Sigmoid colon (tissue), 7 donors: ENCODE measurements at places on chromosomes 1 and 21. TPM values are rescaled to one million over a fixed set of nuclear protein-coding genes. Genes with fewer than 3 reads are reported as not detected.

- peak; percentile 64 for DNase-seq
These were observed 2.7 kb upstream of the NEGR1 start for GRCh38 chr1:72285074-72285425.

DNA sequence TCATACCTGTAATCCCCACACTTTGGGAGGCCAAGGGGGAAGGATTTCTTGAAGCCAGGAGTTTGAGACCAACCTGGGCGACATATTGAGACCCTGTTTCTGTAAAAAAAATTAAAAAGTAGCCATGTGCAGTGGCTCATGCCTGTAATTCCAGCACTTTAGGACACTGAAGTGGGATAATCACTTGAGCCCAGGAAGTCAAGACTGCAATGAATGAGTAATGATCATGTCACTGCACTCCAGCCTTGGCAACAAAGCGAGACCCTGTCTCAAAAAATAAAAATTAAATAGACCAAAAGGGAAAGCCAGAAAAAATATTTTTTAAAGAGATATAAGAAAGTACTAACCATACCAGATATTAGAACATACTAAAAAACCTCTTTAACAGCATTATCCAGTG lies 44.7 kb upstream of the LYPLAL1 start:
- no peak for DNase-seq

DNA sequence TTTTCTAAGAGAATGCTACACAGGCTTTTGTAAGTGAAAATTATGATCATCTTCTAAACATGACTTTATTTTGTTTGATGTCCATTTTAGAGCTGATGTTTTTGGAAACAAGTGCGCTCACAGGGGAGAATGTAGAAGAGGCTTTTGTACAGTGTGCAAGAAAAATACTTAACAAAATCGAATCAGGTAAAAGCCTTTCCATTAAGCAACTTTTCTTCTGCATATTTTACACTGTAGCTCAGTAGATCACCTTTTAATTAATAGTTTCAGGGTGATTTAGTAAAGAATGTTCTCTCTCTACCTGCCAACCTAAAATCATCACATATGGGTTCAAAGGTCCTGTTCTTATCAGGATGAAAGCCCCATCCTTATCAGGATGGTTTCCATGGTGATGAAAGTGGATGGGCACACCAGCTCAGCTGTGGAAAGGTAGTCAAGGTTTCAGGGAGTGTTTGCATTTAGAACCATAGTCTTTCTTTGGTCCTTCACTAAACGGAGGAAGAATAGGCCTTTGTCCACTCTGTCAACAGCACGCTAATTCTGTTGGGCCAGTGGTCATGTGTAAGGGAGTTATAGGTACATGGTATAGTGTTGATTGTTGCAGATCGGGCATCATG lies 28.1 kb downstream of the RAB4A start:
- no peak for DNase-seq

DNA sequence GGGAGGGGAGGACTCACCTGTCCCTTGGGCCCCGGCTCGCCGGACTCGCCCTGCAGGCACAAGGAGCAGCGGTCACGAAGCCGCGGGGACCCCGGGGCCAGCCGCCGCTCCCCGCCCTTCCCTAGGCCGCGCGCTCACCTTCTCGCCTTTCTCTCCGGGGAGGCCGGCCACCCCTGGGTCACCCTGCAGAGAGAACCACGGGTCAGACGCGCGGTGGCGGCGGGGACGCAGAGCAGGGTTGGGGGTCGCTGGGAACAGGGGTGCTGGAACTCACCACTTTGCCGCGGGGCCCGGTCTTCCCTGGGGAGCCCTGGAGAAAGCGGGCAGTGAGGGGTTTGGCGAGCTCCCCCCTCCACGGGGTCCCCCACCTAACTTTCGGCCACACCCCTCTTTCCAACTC lies 13.3 kb downstream of the COL9A2 start:
- no peak for DNase-seq

DNA sequence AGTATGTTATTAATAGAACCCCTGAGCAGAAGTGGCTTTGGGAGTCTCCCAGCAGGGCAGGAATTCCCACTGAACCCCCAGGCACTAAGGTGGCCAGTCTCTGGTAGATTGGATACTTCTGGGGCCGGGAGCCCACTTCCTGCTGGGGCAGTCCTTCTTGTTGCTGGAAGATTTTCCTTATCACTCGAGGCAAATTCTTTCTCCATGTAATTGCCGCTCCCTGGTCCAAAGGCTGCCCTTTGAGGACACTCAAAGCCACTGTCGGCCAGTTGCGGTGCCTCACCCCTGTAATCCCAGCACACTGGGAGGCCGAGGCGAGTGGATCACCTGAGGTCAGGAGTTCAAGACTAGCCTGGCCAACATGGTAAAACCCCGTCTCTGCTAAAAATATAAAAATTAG lies 22.6 kb upstream of the TNFRSF1B start:
- DNase-seq = no peak

DNA sequence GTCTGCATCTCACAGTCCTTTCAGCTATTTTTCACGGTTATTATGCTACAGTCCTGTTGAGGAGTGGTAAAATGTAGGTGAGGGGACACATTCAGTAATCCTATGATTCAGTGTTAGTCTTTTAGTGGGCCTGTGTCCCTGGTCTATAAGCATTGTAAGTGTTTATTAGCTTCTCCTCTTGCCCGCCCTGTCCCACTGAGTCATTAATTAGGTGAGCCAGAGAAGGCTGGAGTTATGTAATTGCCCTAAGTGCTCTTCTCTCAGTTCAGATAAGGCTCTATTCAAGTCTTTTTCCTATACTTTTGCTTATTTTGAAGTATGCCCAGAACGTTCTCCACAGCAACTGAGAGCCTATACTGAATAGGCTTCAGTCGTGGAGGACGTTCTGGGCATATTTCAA lies 76.3 kb upstream of the ZRANB2 start:
- DNase-seq = no peak

GRCh38 chr1:47229031-47229885 lies 2.8 kb downstream of the TAL1 start:
- no peak for DNase-seq

DNA sequence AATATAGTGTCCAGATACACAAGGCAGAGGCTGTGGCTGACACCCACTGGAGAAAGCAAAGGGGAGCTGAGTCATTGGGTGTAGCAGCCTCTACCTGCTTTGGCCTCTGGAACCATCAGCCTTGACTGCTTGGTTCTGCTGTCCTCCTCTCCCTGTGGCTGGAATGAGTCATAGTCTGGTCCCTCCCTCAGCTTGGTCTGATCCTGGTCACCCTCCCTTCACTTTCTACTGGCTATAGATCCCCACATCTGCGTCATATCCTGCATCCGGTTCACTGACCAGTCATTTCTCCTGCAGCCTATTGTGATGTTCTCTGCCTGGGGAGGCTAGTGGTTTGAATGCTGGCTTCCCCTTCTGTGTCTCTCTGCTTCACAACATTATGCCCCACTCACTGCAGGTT lies 372.8 kb upstream of the DAB1 start:
- DNase-seq = no peak

DNA sequence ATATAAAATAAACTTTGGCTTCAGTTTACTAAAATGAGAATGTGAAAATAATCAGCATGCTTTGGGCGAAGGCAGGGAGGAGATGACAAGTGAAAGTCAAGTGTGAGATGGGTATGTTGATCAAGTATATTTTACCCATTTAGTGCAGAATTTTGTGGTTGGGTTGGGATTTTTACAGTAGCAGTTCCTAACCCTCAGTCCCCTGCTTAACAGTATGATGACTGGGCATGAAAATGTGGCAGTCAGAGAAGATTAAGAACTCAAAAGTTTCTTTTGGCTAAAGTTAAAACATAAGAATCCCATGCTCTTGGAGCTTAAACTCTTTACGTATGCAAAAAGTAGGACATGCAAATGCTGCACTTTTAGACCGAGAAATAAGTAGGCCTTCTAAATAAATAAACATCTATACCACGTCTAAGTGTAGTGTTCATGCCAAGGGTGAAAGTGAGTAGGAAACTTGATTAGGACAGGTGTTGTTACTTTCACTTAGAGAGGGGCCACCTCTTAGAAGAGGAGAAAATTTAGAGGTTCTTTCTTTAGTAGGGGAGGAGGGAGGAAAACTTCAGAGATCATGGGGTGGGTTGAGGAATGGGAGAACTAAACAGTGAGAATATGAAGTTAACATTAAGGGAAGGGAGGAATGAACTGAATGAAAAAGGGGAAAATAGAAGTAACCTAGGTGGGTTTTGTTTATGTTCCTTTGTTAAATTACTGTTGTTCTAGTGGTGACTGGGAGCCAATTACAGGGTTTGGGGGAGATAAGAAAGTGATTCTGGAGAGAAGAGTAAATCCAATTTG lies 127.8 kb downstream of the OSBPL9 start:
- DNase-seq = no peak

GRCh38 chr1:218869276-218869675 lies 304.4 kb upstream of the LYPLAL1 start:
- DNase-seq = no peak

GRCh38 chr1:232875536-232875935 lies 70.3 kb downstream of the MAP10 start:
- DNase-seq = no peak

- no peak for DNase-seq
These were observed 123.6 kb downstream of the GABPA start for GRCh38 chr21:25858325-25858724.

GRCh38 chr1:44661781-44662682 lies 12.2 kb downstream of the TMEM53 start:
- no peak for DNase-seq

DNA sequence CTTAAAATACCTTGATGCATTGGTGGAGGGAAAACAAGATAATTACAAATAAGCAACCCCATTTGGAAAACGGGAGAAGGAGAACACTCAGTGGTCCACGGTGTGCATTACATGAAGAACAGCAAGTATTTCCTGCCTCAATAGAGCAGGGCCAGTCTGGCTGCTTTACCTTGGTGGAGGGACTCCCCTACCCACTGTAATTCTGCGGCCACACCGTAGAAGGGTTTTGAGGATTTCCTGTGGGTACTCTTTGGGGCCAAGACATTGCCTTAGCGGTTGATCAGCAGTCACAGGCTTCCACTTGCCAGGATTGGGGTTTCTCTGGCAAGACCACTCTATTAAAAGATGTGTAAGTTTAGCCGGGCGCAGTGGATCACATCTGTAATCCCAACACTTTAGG lies 16.3 kb upstream of the TMEM54 start:
- no peak for DNase-seq

- no peak for DNase-seq
These were observed 2.6 kb downstream of the TNFRSF18 start for GRCh38 chr1:1203561-1204424.

DNA sequence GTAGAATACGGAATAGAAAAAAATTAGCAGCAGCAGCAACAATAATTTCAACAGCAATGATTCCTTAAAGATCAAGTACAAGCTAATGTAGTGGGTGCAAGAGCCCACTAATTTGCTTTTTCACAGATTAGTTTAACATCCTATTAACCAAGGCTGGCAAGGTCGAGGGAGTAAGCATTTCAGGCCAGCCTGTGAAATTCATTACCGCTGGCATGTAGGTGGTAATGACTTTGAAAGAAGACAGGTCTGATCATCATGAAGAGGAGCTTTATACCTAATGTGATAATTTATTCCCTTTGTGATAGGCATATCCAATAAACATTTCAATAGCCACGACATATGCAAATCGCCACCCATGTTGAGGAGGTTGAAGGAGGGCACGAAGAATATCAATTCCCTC lies 11.2 kb upstream of the PRDM15 start:
- no peak for DNase-seq

GRCh38 chr1:172135978-172136610 lies 284.4 kb upstream of the C1orf105 start:
- DNase-seq = no peak

- DNase-seq = peak; percentile 78
These were observed 30.3 kb upstream of the CLIC4 start for GRCh38 chr1:24714859-24715520.

- no peak for DNase-seq
These were observed 114.7 kb downstream of the KCNH1 start for GRCh38 chr1:211019266-211019665.

DNA sequence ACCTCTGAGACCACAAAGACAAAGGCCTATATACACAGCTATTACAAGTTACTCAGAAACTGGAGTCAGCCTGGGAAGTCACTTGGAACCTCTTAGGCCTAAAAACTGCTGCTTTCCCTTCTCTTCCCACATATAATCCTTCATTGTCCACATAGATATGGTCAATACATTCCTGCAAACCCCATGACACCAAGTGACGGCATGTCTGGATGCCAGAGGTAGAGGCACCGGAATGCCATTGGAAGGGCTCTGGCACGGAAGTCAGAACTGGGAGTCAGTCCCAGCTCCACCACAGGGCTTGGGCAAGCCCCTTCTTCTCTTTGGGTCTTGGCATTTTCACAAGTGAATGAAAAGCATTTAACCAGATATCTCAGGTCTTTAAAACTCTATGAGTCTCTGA lies 204.7 kb downstream of the MATN1 start:
- no peak for DNase-seq

DNA sequence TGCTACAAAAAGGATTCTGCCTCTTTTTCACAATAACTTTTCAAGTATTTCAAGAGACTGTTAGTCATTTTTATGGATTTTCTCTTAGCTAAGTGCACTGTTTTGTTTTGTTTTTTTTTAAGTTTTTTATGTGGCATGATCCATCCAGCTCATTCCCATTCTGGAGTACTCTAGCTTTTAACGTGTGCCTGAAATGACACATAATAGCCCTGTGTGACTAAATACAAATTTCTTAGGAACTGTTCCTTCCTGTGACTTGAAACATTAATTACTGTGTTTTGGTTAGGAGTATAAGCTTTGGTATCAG lies 143.9 kb downstream of the HS2ST1 start:
- DNase-seq = no peak

DNA sequence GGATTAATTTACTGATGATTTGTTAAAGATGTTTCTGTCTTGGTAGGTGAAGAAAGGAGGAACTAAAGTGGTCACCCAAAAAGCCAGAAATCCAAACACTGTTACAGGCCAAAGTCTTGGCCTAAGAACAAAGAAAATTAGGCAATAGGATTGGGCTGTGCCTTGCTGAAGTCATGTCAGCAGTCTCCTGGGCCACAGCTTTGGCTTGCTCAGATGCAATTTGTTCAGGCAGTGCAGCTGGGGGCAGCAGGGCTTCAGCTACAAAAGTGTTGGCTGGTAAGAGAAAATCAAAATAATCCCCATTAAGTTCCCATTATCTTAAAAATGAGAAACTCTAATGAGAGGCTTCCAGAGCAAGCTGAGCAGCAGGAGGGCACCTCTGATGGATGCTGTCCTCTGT lies 14.0 kb upstream of the RAP1A start:
- DNase-seq = peak; percentile 84

Gene LRRC7
- total RNA-seq = 1.9 TPM

Gene DDAH1
- total RNA-seq = 11.8 TPM

Gene ERRFI1
- 131 TPM for total RNA-seq

Gene C1orf115
- 8.9 TPM for total RNA-seq

Gene OR10J1
- not detected for total RNA-seq

Gene CEP170
- 27.6 TPM for total RNA-seq

Gene DSTYK
- total RNA-seq = 13.2 TPM

Gene FGR
- total RNA-seq = 11.4 TPM

Gene ASCL5
- total RNA-seq = not detected

Gene RGS4
- 15.7 TPM for total RNA-seq

Gene BRDT
- not detected for total RNA-seq

Gene CD160
- total RNA-seq = not detected

Gene FCGR2B
- 13.2 TPM for total RNA-seq

Gene OR6K3
- total RNA-seq = not detected

Gene ACTA1
- total RNA-seq = not detected
